Epithelial cell of umbilical artery (primary cell): ENCODE measurements at places on chromosomes 16 and 17. TPM values are rescaled to one million over a fixed set of nuclear protein-coding genes. Genes with fewer than 3 reads are reported as not detected.

The ABCC3 gene
- total RNA-seq: 1.6 and 3.3 TPM in 2 replicates

The SRL gene
- under 0.01 and 0.15 TPM in 2 replicates for total RNA-seq

The NXPH3 gene
- under 0.01 and 0.61 TPM in 2 replicates for total RNA-seq

The FOXC2 gene
- total RNA-seq: 2.4 and 2.6 TPM in 2 replicates

The TBC1D3B gene
- 0.97 and 1.4 TPM in 2 replicates for total RNA-seq

The MAF gene
- total RNA-seq: under 0.01 and 0.61 TPM in 2 replicates
